ENCODE measurements at places on chromosomes 5 and 9. TPM values are rescaled to one million over a fixed set of nuclear protein-coding genes. Genes with fewer than 3 reads are reported as not detected.

DNA sequence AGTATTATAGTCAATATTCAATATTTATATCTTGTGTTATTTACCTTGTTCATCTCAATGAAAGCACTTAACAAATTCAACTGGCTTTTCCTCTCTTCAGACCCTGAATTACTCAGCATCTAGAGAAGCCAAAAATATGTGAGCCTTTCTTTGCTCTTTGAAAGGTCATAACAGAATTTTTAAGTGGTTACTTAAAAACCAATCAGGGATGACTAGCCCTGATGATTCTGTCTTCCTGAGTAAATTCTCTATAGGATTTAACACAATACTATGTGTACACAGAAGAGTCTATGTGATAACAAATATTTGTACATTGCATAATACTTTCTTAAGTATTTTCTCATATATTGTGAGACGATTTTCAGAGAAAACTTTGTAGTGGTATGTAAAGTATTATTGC, 546.3 kb downstream of the MAT2B start:
- H3K4me3 ChIP-seq: no peak overlapping the region
- no peaks in the 10 kb centered on the region for H3K4me1 ChIP-seq
- no peaks in the 10 kb centered on the region for H3K27me3 ChIP-seq
- no peak overlapping the region for H3K27ac ChIP-seq
- DNase-seq: no peak

GRCh38 chr5:160134332-160134731, 15.1 kb upstream of the PWWP2A start:
- peaks cover 4% of the 10 kb centered on the region for H3K4me1 ChIP-seq
- DNase-seq: no peak
- no peaks in the 10 kb centered on the region for H3K36me3 ChIP-seq
- no peak overlapping the region for H3K27ac ChIP-seq

- no peaks in the 10 kb centered on the region for H3K27me3 ChIP-seq
- no peaks in the 10 kb centered on the region for H3K4me1 ChIP-seq
- no peaks in the 10 kb centered on the region for H3K36me3 ChIP-seq
- no peak for DNase-seq
- H3K4me3 ChIP-seq: no peak overlapping the region
Measured at GRCh38 chr9:74282526-74283253, 214.4 kb upstream of the RORB start.

DNA sequence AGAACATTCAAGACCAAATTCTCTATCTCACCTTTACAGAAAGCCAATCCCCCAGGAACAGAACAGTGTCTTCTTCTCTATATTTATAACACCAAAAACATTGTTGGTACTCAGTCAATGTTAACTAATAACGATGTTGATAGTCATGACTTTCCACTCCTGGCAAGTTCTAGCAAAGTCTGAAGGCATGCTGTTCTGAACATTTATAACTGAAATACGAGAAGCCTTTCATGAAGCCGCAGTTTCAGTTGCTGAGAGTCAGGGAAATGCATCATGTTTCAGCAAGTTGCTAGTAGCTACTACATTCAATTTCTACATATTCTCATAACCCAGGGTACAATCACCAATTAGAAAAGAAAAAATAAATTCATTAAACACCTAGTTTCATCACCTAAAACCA, 301.4 kb downstream of the PDE4D start:
- H3K27me3 ChIP-seq: no peaks in the 10 kb centered on the region
- no peaks in the 10 kb centered on the region for H3K36me3 ChIP-seq
- H3K4me1 ChIP-seq: peaks cover 26% of the 10 kb centered on the region
- no peak overlapping the region for H3K4me3 ChIP-seq

GRCh38 chr9:106878934-106879333, 16.0 kb downstream of the ZNF462 start:
- peaks cover 17% of the 10 kb centered on the region for H3K4me1 ChIP-seq
- H3K4me3 ChIP-seq: no peak overlapping the region
- no peaks in the 10 kb centered on the region for H3K36me3 ChIP-seq
- H3K27ac ChIP-seq: peak overlapping the region; percentile 16
- DNase-seq: peak; percentile 85

GRCh38 chr5:106488407-106488806, 1182.3 kb downstream of the EFNA5 start:
- H3K27me3 ChIP-seq: no peaks in the 10 kb centered on the region
- no peak overlapping the region for H3K4me3 ChIP-seq
- no peaks in the 10 kb centered on the region for H3K4me1 ChIP-seq
- DNase-seq: no peak
- H3K27ac ChIP-seq: no peak overlapping the region
- no peaks in the 10 kb centered on the region for H3K36me3 ChIP-seq

DNA sequence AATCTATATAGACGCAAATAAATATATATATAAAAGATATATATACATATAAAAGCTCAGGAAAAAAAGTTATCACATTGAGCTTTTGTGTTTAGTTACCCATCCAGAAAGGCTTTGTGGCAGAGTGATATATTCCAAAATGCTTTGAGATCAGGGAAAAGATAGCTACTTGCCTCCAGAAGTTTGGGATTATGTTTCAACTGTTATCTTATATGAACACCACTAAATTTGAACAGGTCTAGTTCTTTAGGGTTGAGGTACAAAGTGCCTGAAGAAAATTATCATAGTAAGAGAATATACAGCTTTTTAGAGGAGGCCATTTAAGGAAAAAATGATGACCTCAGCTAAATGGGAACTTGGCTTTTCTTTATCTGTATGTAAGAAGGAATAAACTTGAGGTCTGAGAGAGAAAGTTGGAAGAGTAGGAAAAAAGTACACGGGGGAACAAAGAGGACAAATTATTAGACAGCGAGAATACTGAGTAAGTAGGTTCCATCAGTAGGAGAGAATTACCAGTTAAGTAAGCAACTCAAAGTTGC, 2.4 kb downstream of the ERP44 start:
- H3K27me3 ChIP-seq: no peaks in the 10 kb centered on the region
- H3K4me1 ChIP-seq: peaks cover 20% of the 10 kb centered on the region
- DNase-seq: no peak
- no peak overlapping the region for H3K27ac ChIP-seq
- H3K36me3 ChIP-seq: no peaks in the 10 kb centered on the region
- H3K4me3 ChIP-seq: no peak overlapping the region

DNA sequence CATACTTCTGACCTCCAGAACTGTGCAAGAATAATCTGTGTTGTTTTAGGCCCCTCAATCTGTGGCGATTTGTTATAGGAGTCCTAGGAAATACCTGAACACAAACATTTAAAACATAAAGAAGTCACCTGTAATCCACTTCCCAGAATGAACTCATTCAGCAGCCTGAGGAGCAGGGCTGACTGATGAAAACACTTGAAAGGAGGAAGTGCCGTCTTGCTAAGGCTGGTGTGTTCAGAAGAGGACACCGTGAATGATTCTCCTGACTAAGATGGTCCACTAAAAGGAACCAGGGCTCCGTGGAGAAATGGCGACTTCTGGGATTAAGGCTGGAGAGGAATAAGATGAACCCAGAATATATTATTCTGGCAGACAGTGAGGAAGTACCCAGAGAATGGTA, 18.7 kb upstream of the MARCHF6 start:
- DNase-seq: no peak
- no peaks in the 10 kb centered on the region for H3K36me3 ChIP-seq
- no peak overlapping the region for H3K27ac ChIP-seq
- H3K4me1 ChIP-seq: no peaks in the 10 kb centered on the region
- H3K4me3 ChIP-seq: no peak overlapping the region

DNA sequence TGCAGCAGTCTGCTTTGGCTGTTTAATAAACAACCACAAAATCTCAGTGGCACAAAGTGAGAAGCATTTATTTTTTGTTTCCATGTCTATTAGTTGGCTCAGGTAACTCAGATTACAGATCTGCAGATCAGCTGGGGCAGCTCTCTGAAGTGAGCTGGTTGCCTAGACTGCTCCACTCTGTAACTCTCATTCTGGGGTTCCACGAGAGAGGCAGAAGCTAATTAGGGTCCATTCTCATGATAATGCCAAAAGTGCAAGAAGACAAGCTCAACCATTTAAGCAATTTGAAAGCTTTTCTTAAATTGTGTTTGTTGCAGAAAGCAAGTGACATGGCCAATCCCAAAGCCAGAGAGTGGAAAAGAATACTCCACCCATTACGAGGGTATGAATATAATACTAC, 13.2 kb downstream of the MEIKIN start:
- no peaks in the 10 kb centered on the region for H3K4me1 ChIP-seq
- no peak overlapping the region for H3K4me3 ChIP-seq
- no peak overlapping the region for H3K27ac ChIP-seq
- H3K27me3 ChIP-seq: peaks cover 3% of the 10 kb centered on the region
- no peaks in the 10 kb centered on the region for H3K36me3 ChIP-seq

NTRK2 gene
- 0.05 TPM for total RNA-seq

Data from endothelial cell of umbilical vein (primary cell).